ENCODE measurements at places on chromosomes 6 and 20.

DNA sequence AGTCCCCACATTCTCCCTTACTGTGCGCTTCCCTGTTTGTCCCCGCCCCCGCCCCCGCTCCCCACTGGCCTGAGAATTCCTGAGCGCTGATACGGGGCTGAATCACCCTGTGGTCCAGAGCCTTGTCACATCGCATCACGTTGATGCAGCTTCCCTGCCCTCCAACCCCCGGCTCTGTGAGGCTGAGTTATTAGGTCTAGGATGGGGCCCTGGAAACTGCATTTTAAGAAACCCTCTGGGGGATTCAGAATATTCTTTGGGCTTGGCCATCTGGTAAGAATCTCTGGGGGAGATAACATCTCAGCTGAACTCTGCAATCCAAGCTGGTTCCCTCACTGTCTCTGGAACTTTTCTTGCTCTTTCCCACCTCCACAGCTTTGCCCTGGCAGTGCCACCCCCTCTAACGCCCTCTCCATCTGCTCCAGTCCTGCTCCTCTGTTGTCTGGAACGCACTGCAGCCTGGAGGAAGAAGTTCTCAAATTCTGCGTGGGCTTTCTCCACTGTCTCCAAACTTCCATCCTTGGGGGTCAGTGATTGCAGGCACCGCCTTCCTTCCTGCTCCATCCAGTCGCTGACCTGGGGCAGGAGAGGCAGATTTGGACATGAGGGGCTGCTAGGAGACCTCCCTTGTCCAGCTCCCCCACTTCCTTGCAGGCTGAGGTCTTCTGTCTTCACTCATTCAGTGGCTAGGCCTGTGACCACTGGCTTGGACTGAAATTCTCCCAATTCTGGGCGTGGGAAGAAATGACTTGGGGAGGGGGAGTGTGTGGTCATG lies 42.6 kb downstream of the KIAA1755 start:
- no peak for DNase-seq

- no peak for DNase-seq
Observed at GRCh38 chr20:14232650-14233049, 104.8 kb downstream of the FLRT3 start.

- no peak for DNase-seq
Observed at GRCh38 chr6:138529478-138529877, 30.2 kb upstream of the NHSL1 start.

DNA sequence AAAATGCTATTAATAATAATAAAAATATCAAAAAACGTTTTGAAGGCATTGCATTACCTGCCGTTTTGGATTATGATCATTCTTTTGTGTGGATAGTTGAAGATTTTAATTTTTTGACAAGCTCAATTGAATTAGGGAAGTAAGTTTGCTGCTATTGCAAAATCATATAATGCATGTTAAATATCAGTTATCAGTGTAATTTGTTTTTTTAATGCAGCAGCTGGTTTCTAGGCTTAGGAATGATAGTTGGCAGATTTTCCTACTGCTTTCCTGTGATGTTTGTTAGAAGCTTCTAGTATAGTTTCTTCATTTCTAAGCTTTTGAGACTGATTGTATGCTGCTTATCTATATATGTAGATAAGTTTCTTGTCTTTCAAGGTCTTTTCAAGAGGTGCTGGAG lies 99.0 kb downstream of the JARID2 start:
- no peak for DNase-seq

DNA sequence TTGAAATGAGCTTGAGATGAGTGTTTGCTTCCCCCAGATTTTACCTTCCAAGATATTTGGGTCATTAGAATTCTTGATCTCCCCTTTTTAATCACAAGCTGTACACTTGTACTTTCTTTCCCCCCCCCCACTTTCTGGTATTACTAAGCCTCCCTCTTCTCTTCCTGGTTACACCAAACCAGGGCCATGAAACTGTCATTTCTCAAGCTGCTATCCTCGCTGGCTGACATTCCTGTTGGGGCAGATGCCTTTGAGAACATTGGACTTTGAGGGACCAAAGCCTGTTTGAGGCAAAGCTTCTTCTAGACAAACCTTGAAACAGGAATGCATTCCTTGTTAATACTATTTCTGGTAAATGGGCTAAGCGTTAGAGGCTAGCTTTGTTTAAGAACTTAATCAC lies 32.3 kb upstream of the MAP3K7 start:
- no peak for DNase-seq

DNA sequence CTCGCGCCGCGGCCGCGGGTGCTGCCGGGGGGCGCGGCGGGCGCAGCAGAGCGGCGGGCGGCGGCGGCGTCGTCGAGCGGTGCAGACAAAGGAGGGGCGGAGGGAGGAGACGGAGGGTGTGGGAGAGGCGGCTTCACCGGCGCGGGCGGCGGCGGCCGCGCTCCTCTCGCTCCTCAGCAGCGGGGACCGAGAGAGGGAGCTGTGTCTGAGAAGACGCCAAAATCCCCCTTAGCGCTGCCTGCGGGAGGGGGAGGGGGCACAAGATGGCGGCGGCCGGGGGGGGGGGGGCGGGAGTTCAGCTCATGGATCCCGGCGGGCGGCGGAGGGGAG lies 296 bp downstream of the ADNP start:
- no peak for DNase-seq

GRCh38 chr6:27791182-27791943 lies 120.8 kb downstream of the OR2B2 start:
- DNase-seq = no peak

DNA sequence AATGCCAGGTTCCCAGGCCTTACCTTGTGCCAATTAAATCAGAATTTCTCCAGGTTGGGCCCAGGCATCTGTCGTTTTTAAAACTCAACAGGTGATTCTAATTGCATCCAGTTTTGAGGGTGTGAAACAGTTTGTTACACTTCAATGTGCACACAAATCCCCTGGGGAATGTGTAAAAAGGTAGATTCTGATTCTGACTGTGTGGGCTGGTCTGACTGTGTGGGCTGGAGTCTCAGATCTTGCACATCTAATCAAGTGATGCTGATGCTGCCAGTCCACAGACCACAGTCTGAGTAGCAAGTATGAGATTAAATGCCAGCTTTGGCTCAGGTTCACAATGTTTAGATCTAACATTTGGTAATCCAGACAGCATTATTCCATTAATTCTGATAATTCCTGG lies 12.5 kb upstream of the ETV7 start:
- no peak for DNase-seq

GRCh38 chr20:17885544-17885943 lies 83.0 kb downstream of the SNX5 start:
- no peak for DNase-seq

- DNase-seq = no peak
Observed at GRCh38 chr6:3875486-3875885, 26.3 kb downstream of the FAM50B start.

DNA sequence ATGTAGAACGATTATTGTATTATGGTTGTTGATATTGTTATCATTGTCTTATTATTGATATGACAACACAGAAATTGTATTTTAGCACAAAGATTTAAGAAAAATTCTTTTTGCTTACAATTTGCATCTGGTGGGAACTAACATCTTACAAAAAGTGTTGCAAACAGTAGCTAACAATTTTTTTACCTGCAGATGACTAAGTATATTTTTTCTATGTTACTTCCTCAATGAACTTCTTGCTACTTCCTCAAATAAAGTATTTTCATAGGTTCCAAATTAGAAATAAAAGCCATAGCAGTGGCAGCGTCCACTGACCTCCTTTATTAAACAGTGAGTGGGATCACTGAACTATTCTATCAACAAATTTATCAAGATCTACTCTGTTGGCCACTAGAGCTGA lies 847.0 kb downstream of the PHF3 start:
- DNase-seq = no peak

DNA sequence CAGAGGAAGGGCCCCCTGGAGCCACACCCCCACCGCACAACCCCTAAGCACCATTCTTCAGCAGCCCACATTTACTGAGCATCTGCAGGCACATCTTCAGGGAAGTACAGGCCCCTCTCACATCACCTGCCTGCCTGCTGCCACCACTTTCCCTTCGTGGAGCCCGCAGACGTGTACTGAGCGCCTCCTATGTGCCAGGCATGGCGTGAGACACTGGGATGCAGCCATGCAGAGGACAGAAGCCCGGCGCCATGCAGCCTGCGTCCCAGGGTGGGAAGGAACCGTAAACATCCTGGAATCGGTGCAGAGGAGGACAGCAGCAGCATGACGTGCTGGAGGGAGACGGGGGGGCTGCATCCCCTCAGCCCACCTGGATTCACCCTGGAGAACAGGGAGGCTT lies 78.1 kb downstream of the GRM4 start:
- no peak for DNase-seq

DNA sequence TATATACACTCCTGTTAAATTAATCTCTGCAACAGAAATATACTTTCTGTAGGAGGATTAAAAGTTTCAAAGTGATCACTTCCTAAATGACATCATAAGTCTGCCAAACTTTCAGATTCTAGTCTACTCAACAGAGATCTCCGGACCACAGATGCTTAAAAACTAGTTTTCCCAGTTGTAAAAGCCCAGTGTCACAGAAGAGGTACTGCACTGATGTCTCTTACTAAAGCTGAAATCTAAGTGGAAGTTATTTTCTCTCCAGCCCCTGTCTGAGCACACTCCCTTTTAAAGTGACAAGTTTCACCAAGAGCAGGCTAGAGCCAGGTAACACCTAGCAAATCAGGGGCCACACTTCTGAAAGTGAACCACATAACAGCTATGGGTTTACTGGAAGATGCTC lies 71.6 kb upstream of the DST start:
- DNase-seq = no peak

DNA sequence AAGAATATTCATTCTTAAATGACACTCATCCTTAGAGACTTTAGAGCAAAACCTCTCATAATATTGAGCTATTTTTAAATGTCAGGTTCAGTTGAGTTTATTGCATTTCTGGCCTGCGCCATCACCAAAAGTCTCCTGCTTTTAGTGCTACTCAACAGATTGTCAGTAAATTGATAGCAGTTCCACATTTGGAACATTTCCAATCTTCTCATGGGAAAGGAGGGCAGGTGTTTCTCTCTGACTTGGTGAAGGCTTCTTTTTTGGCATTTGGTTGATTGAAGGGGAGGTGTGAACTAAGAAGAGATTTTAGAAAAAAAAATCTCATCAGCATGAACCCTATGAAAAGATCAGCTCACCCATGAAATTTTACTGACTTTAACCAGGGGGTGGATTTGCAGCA lies 125.9 kb upstream of the INSM1 start:
- DNase-seq = no peak
